Stimulated activated CD8-positive, alpha-beta memory T cell treated with anti-CD3 and anti-CD28 coated beads, Interleukin-12 subunit alpha, Interleukin-12 subunit beta, amount 100 ng/mL, for 1 hour (primary cell): ENCODE measurements at places on chromosomes 11 and 22.
A peak's percentile ranks its signal among the peaks of the same experiment; 100 is the strongest.

DNA sequence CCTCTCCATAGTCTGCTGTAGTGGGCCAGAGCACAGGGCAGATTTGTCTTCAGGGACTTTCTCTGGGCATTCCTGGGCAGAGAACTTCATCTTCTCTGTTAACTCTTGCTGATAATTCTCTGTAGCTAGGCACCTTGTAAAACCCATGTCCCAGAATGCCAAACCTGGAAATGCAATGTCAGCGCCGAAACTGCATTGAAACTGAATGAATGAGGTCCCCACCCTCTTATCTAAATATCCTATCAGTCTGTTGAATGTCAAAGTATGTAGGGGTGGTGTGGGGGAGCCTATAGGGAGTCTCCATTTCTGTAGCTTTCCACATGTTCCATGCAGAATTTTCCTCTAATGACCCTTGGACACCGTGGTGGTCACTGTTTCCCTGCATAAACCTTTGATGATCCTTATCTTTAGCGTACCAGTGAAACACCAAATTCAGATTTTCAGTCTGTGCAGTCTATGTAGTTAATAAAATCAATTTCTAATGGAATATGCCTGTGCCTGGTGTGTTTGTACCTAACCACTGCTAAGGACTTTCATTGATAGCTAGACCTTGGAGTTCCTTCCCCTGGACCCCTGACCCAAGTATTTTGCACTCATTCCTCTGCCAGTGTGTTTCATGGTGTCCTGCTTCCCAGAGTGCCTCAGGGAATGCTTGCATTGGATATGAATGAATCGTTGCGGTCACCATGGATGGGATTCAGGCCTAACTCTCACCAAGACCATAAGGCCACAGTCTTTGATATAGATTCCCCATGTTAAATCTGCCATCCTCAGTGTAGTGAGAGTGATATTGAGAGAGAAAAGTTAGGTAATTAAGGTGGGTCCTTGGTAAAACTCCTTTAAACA is 2.5 kb upstream of the CABIN1 start:
- no peak for DNase-seq

DNA sequence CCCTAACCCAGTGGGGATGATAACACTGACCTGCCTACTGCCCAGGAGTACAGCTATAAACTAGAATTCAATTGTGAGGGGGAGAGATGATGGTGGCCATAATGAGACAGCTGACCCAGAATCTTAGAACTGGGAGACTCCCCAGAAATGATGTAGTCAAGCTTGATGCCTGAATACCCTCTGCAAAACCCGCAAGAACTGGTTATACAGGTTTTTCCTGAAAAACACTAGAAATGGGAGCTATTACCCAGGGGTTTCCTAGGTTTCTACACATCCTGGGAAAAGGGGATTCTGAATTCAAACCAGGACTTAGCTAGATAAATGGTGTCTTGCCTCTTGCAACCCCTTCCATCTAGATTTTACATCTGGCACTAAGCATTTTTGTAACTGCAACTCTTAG is 113.8 kb upstream of the NARS2 start:
- no peak for DNase-seq

GRCh38 chr22:28899199-28899853 is 16.0 kb downstream of the ZNRF3 start:
- DNase-seq = no peak

DNA sequence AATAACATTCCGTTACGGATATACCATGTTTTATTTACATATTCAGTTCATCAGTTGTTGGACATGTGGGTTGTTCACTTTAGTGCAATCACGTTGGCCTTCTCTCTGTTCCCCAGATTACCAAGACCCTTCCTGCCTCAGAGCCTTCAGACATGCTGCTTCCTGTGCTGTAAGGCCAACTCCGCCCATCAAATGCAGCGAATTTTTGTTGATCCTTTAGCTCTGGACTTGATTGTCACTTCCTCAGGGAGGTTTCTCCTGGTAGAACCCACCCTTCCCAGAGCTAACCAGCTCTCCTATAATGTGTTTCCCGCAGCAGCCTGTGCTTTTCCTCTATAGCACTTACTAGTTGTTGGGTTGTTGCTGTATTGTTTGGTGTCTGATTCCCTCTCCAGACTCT is 39.4 kb downstream of the SWAP70 start:
- DNase-seq = no peak

DNA sequence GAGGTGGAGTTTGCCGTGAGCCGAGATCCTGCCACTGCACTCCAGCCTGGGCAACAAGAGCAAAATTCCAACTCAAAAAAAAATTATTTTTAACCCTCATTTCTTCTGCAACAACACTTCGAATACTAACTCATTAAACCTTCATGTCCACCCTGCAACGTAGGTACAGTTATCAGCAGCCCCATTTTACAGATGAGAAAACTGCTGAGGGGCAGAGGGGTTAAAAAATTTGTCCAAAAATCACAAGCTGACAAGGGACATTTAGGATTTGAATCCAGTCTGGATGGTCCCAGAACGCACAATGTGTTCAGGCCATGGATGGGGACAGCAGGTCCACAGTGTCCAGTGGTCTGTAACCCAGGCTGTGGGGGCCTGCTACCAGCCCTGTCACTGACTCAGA is 29.0 kb downstream of the RHOD start:
- no peak for DNase-seq

DNA sequence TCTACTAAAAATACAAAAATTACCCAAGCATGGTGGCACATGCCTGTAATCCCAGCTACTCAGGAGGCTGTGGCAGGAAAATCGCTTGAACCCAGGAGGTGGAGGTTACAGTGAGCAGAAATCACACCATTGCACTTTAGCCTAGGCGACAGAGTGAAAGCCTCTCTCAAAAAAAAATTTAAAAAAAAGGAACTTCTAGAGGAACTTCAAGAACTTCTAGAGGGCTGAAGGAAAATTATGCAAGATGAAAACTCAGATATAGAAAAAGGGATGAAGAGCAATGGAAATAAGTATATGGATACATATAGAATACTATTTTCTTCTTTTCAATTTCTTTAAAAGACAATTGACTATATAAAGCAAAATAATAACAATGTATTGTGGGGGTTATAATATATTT is 51.2 kb upstream of the PRR5 start:
- no peak for DNase-seq

- no peak for DNase-seq
These were observed 12.6 kb downstream of the CCDC83 start for GRCh38 chr11:85867751-85868150.

GRCh38 chr11:98411777-98412176 is 609.0 kb upstream of the CNTN5 start:
- DNase-seq = no peak

- DNase-seq = no peak
These were observed 839.9 kb upstream of the TENM4 start for GRCh38 chr11:80280737-80281136.

GRCh38 chr11:36062796-36063365 is 119.0 kb downstream of the LDLRAD3 start:
- no peak for DNase-seq

DNA sequence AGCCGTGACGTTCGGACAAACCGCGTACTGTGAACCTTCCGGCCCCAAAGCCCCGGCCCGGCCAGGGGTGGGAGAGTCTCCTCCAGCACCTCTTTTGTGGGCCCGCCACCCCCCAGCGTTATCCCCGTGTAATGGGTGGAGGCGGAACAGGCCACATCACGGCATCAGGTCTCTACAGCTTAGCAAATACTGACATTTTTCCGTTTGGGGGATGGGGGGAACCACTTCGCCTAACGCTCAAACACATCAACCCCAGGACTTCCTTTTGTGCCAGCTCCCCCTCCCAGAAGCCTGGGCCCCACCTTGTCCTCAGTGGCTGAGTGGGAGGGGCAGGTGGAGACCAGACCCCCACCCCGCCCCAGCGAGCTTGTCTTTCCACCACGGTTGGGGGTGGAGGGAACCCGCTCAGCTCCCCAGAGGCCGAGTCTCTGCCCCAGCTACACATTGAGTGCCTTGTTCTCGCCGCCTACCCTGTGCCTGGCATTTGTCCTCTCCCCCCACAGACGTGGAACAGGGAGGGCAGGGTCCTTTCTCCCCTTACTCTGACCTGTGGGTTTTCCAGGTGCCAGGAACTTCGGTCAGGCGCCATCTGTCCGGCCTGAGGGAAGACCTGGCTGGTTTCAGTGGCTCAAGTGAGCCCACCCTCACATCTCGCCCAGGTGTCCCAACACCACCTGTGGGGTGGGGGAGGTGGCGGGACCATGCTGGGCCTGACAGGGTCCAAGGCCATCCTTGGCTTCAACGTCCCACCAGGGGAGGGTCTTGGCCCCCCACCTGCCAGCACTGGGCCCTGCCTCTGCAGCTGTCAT is 29.6 kb downstream of the SBF1 start:
- DNase-seq = peak; percentile 25

DNA sequence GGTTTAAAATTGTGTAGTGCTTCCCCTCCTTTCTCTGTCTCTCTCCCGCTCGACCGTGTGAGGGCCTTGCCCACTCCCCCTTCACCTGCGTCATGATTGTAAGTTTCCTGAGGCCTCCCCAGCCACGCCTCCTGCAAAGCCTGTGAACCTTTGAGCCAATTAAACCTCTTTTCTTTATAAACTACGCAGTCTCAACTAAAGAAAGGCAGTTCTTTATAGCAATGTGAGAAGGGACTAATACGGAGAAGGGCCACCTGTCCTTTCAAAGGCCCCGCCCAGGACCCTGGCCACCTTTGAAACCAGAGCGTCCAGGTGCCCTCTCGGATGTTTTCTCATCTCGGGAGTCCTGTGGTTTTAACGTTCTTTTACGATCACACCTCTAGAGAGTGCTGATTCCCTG is 741.5 kb downstream of the BRD1 start:
- DNase-seq = no peak

DNA sequence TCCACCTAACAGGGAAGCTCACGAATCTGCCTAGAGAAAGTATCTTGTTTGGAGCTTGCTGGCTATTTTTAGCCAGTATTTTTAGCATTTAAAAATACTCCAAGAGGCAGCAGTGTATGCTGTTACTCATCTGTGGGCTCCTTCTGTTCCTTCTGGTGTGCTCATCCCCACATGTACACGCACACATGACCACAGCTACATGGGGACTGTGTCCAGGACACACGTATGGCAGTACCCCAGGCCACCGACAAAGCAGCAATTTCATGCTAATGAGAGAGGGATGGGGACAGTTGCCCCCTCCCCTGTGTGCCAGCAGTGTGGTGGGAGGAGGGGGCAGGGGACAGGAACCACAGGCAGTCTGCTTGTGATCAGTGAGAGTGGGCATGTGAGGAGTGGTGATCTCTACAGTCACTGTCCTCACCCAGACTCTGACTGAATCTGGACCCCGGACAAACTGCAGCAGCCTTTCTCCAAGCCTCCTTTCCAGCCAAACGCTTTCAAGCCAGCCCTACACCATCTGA is 16.4 kb downstream of the USP2 start:
- no peak for DNase-seq

DNA sequence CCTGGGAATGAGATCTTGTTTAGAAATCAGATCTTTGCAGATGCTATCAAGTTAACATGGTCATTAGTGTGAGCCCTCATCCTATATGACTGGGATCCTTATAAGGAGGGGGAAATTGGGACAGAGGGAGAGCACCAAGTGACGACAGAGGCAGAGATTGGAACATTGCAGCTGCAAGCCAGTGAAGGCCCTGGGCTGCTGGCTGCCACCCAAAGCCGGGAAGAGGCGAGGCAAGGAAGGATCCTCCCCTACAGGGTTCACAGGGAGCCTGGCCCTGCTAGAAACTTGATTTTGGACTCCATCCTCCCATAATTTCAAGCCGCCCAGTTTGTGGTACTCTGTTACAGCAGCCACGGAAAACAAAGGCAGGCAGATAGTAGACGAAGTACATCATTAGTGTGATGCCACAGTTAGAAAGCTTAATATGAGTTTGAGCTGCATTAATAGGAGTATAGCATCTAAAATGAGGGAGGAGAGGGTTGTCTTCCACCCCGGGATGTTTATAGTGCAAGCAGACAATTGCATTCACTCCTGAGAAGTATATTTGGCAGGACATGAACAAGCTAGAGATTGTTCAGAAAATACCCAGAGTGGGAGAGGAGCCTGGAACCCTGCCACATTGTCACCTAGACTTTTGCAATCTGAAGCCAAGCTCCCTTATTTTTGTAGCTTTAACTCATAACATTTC is 56.8 kb upstream of the CLMP start:
- no peak for DNase-seq

DNA sequence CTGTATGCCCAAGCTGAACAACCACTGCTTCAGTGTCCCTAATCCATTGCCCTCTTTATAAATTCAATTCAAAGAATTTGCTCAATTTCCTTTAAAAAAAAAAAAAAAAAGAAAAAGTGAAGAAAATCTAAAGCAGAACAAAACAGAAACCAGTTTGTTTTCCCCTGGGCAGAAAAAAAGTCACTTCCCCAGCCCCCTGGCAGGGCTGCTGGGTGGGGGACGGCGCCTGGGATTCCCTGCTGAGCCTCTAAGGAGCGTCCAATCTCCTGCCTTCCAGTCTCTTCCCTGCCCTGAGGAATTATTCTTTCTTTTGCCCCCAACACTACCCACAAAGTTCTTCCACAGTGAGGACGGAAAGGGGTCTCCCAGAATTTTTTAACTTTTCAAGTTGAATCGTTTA is 23.9 kb downstream of the DKK3 start:
- no peak for DNase-seq

DNA sequence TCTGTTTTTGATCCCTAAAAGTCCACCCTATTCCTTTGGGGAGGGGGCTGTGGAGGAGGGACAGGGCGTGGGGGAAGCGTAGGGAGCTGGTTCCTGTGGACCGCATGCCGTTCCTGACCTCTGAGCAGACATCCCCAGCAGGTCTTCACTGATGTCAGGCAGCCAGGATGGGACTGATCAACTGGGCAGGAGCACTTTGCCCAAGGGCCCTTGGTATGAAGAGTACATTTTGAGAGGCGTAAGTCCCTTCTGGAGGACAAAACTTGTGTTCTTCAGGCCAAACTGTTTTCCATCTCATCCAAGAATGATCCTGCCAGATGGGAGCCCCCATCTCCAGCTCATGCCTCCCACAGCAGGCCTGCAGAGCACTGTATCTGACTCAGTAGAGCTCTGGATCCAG is 80.9 kb upstream of the NARS2 start:
- DNase-seq = no peak

DNA sequence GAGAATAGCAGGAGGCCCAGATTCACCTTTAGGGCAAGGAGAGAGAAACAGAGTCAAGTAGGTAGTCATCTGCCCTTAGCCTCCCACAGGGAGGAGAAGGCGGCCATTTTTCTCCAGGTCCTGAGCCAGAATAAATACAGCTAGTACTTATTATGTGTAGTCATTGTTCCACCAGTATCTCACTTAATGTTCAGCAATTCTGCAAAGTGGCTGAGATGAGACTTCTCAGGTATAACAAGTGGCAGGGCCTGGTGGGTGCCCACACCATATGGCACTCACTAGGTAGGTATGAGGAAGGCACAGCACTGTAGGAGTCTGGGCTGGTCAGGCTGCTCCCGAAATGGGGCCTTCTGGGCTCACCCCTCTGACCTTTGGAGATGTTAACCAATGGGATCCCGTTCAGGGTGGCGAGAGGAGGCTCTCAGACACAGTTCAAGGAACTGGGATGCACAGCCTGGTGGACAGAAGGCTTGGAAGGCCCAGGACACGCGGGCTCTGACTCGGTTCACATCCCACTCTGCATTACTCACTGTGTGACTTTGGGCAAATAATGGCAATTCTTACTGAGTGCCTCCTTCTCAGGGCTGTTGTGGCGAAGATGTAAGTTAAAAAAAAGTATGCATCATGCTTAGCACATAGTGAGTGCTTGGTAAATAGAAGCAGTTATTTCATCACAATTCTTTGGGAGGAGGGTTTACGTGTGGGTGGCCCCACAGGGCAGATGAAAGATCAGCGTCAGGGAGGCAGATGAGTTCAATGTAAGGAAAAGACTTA is 25.1 kb downstream of the RTN4RL2 start:
- DNase-seq = no peak

GRCh38 chr11:88435415-88435814 is 97.9 kb upstream of the CTSC start:
- no peak for DNase-seq

GRCh38 chr11:34827228-34827627 is 89.0 kb downstream of the APIP start:
- DNase-seq = no peak
